ENCODE measurements at places on chromosomes 13 and 19. TPM values are rescaled to one million over a fixed set of nuclear protein-coding genes. Genes with fewer than 3 reads are reported as not detected.

Gene S1PR5
- 0.31 TPM for total RNA-seq

Gene KLK4
- 0.55 TPM for total RNA-seq

Gene SHISA7
- total RNA-seq, result 0.43 TPM

Gene RDH8
- total RNA-seq, result 1.7 TPM

Gene ZIC2
- total RNA-seq, result 6.9 TPM

Gene ANKLE1
- 5.3 TPM for total RNA-seq

Gene NCAN
- 3.7 TPM for total RNA-seq

Gene RNF225
- not detected for total RNA-seq

Gene ZNF415
- total RNA-seq, result 63.8 TPM

Gene ZNF865
- total RNA-seq, result 12.2 TPM

Gene SIGLEC5
- not detected for total RNA-seq

Gene ZNF274
- total RNA-seq, result 42.6 TPM

Gene FIZ1
- total RNA-seq, result 17.4 TPM

Gene TMC4
- total RNA-seq, result 0.43 TPM

Gene PSG2
- not detected for total RNA-seq

Gene SIGLEC6
- total RNA-seq, result 0.55 TPM

Gene ETHE1
- total RNA-seq, result 11.2 TPM

Gene GRK1
- total RNA-seq, result 2.1 TPM

Gene ZNF345
- total RNA-seq, result 14.4 TPM

Gene IRS2
- 33.4 TPM for total RNA-seq

Gene IRGC
- total RNA-seq, result 218 TPM

Gene TRPC4
- not detected for total RNA-seq

Gene C13orf42
- 1.8 TPM for total RNA-seq

Gene PCDH20
- 0.39 TPM for total RNA-seq
